Activated CD4-positive, alpha-beta T cell treated with anti-CD3 and anti-CD28 coated beads, Interleukin-2, amount 50 U/mL, for 1 hour (primary cell): ENCODE measurements at places on chromosomes 3 and 15.

DNA sequence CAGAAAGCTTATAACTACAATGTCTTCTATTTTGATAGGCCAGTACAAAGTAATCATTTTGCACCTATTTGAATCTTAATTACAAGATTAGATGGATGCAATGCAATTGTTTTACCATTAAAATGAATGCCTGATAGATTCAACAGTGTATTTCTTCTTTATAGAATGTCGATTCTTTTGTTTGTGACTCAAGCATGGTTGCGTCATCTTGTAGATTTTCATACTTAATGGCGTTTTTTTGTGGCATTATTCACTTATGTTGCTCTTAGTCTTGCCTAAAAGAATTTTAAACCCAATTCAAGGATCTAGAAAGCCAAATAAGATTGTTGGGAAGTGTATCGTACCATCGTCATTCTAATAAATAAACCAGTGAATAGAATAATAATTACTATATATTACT is 21.4 kb downstream of the ZBTB38 start:
- DNase-seq: no peak

- DNase-seq: no peak
These were observed 14.8 kb downstream of the LTF start for GRCh38 chr3:46449755-46450552.

- no peak for DNase-seq
These were observed 5.9 kb upstream of the RPS27L start for GRCh38 chr15:63163217-63163616.

DNA sequence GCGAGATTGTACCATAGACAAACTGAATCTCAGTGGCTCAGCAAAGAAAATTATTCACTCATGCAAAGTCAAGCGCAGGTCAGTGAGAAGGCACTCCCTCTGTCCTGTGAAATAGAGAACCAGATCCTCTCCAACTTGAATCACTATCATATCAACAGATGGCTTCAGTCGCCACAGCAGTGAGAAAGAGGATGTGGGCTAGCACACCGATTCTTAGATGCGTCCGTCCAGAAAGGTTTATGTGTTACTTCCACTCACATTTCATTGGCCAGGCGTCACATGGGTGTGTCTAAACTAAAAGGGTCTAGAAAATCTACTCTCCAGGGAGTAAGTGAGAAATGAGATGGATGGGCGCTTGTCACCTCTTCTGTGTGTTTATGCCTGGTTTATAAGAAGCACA is 141.6 kb upstream of the KBTBD8 start:
- DNase-seq: no peak

- DNase-seq: no peak
These were observed 49.8 kb downstream of the NIPA2 start for GRCh38 chr15:22888120-22888859.
